NCI-H1105 (cell line): ENCODE measurements at places on chromosomes 4 and X.

GRCh38 chr4:3775005-3775404, 8.8 kb downstream of the ADRA2C start:
- DNase-seq, result no peak

- no peak for DNase-seq
Observed at GRCh38 chr4:110634350-110635162, 11.7 kb upstream of the PITX2 start.

GRCh38 chrX:153537526-153538295, 20.3 kb downstream of the ATP2B3 start:
- DNase-seq, result peak; percentile 85

DNA sequence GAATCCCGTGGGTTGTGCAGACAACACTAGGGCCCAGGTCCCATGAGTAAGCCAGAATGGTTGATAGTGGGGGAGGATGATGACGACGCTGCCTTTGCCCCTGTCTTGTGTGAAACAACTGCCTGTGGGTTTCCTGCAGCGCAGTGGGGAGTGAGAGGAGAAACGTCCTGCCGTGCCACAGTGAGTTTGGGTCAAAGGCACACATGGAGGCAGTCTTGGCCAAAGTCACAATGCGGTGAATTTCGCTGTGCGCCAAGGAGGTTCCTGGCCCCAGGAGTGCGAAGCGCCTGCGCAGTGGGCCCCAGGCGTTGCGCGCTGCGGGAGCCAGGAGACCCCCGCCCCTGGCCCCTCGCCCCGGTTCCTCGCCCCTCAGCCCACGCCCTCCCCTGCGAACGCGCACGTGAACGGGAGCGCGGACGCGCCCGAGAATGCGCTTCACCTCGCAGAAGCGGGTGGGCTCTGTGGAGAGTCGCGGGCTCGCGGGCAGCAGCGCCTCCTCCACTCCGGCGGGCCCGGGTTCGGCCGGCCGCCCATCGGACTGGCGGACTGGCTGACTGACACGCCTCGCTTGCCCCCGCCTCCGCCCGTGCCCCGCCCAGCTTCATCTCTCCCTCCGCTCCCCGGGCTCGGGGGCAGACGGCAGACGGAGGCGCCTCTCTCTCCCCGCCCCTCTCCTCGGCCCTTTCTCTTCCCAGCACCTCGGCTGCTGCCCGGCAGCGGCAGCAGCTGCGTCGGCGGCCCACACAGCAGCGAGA, at the start of gene NUDT10:
TSS of gene NUDT10 (plus strand) at position 635 of the 755 bp plus-strand sequence. CDS start 144 bp downstream, outside the sequence.
- no peak for DNase-seq

- DNase-seq, result no peak
Observed at GRCh38 chr4:56215901-56216300, 171.4 kb downstream of the AASDH start.

- peak; percentile 2 for DNase-seq
Observed at GRCh38 chr4:80362578-80363181, 27.1 kb downstream of the CFAP299 start.

GRCh38 chrX:40166582-40166981, 68.8 kb upstream of the BCOR start:
- peak; percentile 3 for DNase-seq

DNA sequence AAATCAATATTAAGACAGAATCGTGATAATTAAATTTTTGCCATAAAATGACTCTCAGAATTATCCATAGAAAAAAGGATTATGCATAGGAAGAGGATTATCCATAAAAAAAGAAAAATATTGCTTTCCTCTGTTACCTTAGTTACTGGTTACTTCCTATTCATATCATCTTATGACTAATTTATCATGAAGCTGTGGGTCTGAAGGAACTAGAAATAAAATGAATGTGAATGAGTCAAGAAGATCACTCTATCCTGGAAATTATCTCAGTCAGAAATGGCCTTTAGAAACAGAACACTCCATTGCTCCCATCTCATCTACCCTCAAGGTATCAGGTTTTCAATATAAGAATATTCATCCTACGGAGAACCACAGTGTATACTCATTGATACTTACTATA, 19.4 kb downstream of the RPS6KA6 start:
- no peak for DNase-seq

- no peak for DNase-seq
Observed at GRCh38 chr4:18961879-18962278, 940.3 kb upstream of the LCORL start.

DNA sequence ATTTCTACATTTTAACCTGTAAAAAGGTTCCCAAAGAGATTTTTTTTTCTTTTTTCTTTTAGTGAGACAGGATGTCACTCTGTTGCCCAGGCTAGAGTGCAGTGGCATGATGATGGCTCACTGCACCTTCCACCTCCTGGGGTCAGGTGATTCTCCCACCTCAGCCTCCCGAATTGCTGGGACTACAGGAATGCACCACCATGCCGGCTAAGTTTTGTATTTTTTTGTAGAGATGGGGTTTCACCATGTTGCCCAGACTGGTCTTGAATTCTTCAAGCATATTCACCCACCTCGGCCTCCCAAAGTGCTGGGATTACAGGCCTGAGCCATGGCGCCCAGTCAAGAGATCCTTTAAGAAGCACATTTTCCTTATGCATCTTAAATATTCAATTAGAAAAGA, 12.6 kb downstream of the RHOH start:
- DNase-seq, result no peak

DNA sequence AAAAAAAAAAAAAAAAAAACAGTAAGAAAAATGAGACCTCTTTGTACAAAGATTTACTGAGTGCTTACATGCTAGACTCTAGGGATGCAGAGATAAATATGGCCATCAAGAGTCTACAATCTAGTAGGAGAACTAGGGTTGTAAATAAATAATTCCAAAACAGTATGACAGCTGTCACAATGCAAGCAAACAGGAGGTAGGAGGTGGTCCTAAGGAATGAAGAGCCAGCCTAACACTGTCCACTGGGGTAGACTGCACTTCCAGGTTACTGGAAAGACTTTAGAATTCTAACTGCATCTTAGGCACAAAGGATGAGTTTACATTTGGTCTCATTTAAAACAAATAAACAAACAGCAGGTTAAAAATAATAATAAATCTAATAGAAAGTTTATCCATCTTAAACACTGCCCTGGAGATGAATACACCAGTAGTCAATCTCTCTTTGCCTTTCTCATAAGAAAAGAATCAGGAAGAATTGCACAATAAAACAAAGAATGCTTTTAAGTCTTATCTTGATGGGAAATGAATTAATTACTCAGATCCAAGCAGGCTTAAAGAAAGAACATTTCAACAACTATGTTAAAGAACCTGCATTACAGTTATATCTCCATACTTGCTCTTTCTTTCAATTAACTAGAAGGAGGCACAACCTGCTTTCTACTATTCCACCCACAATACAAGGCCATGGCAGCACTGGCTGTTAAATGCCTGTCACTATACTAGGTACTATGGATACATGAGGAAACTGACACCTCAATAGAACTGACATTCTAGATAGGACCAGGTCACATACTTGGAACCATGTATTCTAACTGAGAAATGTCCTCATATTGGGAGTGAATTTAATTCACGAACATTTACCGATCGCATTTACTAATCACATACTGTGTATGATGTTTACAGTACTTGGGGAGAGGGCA, 12.7 kb downstream of the ADGRA3 start:
- no peak for DNase-seq

DNA sequence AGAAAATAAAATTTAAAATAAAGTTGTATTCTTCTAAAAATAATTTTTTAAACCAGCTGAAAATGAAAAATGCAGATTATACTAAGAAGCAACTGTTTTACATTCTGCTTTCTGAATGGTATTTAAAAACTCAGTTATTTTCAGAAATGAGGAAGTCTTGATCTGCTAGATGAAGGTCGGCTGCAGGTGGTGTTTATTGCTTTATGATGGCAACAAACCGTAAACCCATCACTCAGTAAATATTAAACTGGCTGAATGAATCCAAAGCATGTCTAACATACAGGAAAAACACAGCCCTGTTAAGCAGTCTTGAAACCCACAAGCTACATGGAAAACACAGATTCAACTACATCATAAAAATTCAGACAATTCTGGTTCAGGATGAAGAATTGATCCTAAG, 29.3 kb downstream of the DYNLT3 start:
- DNase-seq, result no peak

DNA sequence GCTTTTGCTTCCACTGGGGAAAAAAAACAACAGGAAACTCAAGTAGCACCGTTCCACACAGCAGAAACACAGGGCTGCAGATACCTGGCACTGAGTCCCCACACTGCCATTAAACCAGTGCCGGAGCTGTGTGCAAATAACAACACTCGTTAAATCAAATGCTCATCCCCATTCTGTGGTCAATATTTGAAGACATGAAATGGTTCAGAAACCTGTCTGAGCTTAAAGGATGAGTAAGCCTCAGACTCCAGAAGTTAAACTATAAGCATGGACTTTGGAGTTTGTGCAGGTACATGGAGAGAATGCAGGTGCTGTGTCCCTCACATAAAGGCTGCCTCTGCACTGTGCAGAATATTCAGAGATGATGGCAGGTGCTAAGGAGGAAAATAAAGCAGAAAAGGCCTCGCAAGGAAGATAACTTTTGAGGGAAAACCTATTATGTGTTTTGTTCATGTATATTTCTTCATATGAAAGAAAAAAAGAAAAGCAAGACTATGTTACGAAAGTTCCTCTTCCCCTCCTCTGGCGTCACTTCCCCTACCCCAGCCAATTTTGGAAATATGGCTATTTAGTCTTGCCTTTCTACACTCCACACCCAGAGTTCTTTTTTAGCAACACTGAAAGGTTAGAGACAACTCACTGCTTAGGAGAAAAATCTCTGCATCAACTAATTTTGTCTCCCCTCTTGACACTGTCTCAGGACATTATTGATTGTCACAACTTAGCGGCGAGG, 4.6 kb downstream of the MPP1 start:
- DNase-seq, result no peak

- DNase-seq, result peak; percentile 14
Observed at GRCh38 chr4:25367004-25367621, 9.9 kb upstream of the ANAPC4 start.
